ENCODE measurements at places on chromosomes 3 and 15. TPM values are rescaled to one million over a fixed set of nuclear protein-coding genes. Genes with fewer than 3 reads are reported as not detected.
A peak's percentile ranks its signal among the peaks of the same experiment; 100 is the strongest.

GRCh38 chr3:133274477-133274876 is 125.4 kb upstream of the BFSP2 start:
- no peak for DNase-seq
- no peaks in the 10 kb centered on the region for H3K36me3 ChIP-seq
- H3K4me1 ChIP-seq: no peaks in the 10 kb centered on the region
- no peaks in the 10 kb centered on the region for H3K27me3 ChIP-seq
- no peak overlapping the region for H3K27ac ChIP-seq
- H3K4me3 ChIP-seq: no peak overlapping the region

DNA sequence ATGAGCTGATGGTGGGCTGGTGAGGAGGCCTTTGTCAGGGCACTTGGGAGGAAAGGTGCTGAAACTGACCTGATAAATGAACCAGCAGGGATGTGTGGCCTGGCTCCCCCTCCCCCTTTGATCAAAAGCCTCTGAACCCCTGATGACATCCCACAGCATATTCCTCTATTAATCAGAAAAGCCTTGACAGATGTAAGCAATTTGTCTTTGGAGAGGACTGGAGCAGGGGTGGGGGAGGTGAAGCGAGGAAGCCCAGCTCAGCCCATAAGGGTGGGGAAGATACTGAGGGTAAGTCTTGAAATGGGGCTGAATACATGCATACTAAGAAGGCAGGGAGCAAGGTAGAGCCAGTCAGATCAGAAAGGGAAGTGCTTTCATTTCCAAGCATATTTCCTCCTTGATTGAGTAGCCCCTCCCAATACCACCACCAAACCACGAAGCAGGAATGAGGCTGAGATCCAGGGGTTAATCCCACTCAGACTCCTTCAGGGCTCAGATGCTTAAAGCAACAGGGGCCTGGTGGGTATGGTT is 34.7 kb upstream of the MRPS22 start:
- no peak overlapping the region for H3K27ac ChIP-seq
- H3K4me1 ChIP-seq: peaks cover 18% of the 10 kb centered on the region
- no peak for DNase-seq
- no peaks in the 10 kb centered on the region for H3K36me3 ChIP-seq
- no peaks in the 10 kb centered on the region for H3K27me3 ChIP-seq

- no peak within 1 kb of the TSS for H3K27ac ChIP-seq
- DNase-seq: no peak
- H3K4me1 ChIP-seq: no peaks in the 10 kb centered on the region
- H3K36me3 ChIP-seq: no peaks in the 10 kb centered on the region
These were observed at the start of gene AGBL1 for GRCh38 chr15:86079508-86080266. Gene AGBL1 (plus strand): TSS chr15:86079871.

- H3K4me1 ChIP-seq: no peaks in the 10 kb centered on the region
- no peak for DNase-seq
- H3K27me3 ChIP-seq: no peaks in the 10 kb centered on the region
These were observed 286.1 kb upstream of the CTNNB1 start for GRCh38 chr3:40913192-40913591.

DNA sequence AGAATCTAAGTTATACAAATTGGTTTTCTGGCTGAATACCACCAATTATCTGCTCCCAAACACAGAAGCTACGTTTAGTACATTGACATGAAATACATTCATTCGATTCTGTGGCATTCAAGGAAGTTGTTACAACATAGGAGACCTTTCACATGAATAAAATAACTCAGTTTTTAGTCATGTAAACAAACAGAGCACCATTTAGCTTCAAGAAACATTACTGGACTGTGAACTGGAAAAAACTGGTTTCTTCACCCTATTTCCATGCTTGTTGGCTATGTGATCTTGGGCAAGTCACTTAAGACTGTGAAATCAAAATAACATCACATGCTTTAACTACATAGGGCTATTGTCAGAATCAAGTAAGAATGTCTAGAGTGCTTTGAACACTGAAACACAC is 46.2 kb downstream of the NRG4 start:
- H3K36me3 ChIP-seq: no peaks in the 10 kb centered on the region
- H3K27ac ChIP-seq: no peak overlapping the region
- no peaks in the 10 kb centered on the region for H3K4me1 ChIP-seq

DNA sequence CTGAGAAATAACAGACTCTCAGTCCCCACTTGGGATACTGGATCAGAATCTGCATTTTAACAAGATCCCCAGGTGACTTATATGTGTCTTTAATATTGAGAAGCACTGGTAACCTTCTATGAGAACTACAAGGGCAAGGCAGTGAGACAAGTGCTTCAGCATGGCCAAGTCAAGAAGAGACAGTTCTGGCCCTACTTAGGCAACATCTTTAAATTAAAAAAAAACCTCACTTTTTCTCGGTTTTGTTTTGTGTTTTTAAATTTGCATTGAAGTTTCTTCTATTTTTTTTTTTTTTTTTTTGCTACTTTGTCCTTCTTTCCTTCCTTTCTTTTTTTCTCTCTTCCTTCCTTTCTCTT is 42.5 kb upstream of the SPTSSB start:
- H3K36me3 ChIP-seq: no peaks in the 10 kb centered on the region
- no peak overlapping the region for H3K4me3 ChIP-seq
- DNase-seq: no peak
- H3K27ac ChIP-seq: no peak overlapping the region
- peaks cover 10% of the 10 kb centered on the region for H3K4me1 ChIP-seq

- H3K36me3 ChIP-seq: no peaks in the 10 kb centered on the region
- H3K4me3 ChIP-seq: no peak overlapping the region
- no peaks in the 10 kb centered on the region for H3K4me1 ChIP-seq
- H3K27ac ChIP-seq: no peak overlapping the region
- H3K27me3 ChIP-seq: no peaks in the 10 kb centered on the region
- no peak for DNase-seq
These were observed 27.0 kb upstream of the DENND4A start for GRCh38 chr15:65818927-65819562.

- peaks cover 51% of the 10 kb centered on the region for H3K4me1 ChIP-seq
- H3K27me3 ChIP-seq: no peaks in the 10 kb centered on the region
- DNase-seq: peak; percentile 71
- no peak overlapping the region for H3K4me3 ChIP-seq
- H3K27ac ChIP-seq: peak overlapping the region; percentile 100
These were observed 236.8 kb downstream of the OPA1 start for GRCh38 chr3:193829781-193830180.

GRCh38 chr15:68979816-68980215 is 34.7 kb upstream of the NOX5 start:
- H3K4me1 ChIP-seq: no peaks in the 10 kb centered on the region
- H3K27ac ChIP-seq: no peak overlapping the region
- H3K27me3 ChIP-seq: no peaks in the 10 kb centered on the region
- no peak for DNase-seq
- H3K4me3 ChIP-seq: no peak overlapping the region

GRCh38 chr3:72912532-72912931 is 24.7 kb downstream of the GXYLT2 start:
- no peak overlapping the region for H3K27ac ChIP-seq
- H3K27me3 ChIP-seq: no peaks in the 10 kb centered on the region
- no peak overlapping the region for H3K4me3 ChIP-seq
- no peaks in the 10 kb centered on the region for H3K4me1 ChIP-seq

- DNase-seq: no peak
- peak overlapping the region; percentile 97 for H3K27ac ChIP-seq
- H3K4me3 ChIP-seq: peak overlapping the region; percentile 65
- no peaks in the 10 kb centered on the region for H3K36me3 ChIP-seq
- H3K4me1 ChIP-seq: peaks cover 11% of the 10 kb centered on the region
These were observed 16.0 kb upstream of the CCNL1 start for GRCh38 chr3:157175691-157176507.

- H3K27ac ChIP-seq: peak overlapping the region; percentile 64
- H3K27me3 ChIP-seq: no peaks in the 10 kb centered on the region
- H3K4me1 ChIP-seq: peaks cover 43% of the 10 kb centered on the region
- peaks cover 1% of the 10 kb centered on the region for H3K36me3 ChIP-seq
- H3K4me3 ChIP-seq: no peak overlapping the region
These were observed 37.8 kb downstream of the BOC start for GRCh38 chr3:113249111-113249510.

DNA sequence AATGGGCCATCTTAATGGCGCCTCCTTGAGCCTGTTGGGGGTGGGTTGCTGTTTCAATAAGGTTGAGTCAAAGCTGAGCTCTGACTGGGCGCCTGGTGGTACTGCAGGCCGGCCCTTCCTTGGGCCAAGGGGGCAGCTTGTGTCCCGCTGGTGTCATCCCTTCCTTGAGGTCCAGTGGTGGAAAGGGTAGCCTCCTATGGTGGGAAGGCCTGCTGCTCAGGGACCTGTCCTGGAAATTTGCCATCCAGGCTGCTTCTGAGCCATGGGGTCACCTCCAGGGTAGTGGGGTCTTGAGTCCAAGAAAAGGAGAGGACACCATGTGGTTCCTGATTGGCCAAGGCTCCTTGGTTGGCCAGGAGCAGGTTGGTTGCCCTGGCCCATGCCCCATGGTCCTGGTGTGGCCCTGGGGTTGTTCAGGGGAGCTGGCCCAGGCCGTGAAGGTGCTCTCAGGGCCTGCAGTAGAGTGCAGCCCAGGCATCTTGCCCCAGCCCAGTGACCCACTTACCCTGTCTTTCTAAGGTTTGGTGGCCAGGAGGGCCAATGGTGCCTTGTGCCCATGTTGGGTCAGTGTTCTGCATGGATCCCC is 188.7 kb downstream of the UBE3A start:
- H3K4me3 ChIP-seq: no peak overlapping the region
- no peak for DNase-seq
- H3K27ac ChIP-seq: no peak overlapping the region
- no peaks in the 10 kb centered on the region for H3K27me3 ChIP-seq
- H3K4me1 ChIP-seq: no peaks in the 10 kb centered on the region
- no peaks in the 10 kb centered on the region for H3K36me3 ChIP-seq

- peaks cover 5% of the 10 kb centered on the region for H3K4me1 ChIP-seq
- H3K27ac ChIP-seq: no peak overlapping the region
These were observed 64.2 kb downstream of the ST3GAL6 start for GRCh38 chr3:98827221-98827920.

- H3K27ac ChIP-seq: peak overlapping the region; percentile 80
- no peak for DNase-seq
- H3K4me1 ChIP-seq: peaks cover 29% of the 10 kb centered on the region
- H3K4me3 ChIP-seq: peak overlapping the region; percentile 91
- H3K27me3 ChIP-seq: no peaks in the 10 kb centered on the region
These were observed 1.3 kb downstream of the AP2M1 start for GRCh38 chr3:184175981-184176376.

DNA sequence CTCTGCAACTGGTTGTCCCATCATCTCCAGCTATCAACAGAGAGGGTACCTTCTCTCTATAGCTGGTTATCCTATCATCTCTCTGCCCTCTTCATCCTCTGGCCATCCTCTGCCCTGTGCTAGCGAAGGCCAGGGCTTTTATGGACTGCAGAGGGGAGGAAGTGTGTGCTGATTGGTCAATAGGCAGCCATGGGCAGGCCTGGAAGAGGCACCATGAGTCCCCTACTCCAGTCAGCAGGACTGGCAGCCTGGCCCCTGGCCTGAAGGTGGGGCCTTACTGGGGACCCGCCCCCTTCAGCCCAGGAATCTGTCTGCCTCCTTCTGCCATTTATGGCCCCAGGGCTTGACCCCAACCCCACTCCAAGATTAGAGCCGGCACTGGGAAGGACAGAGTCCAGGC is 10.4 kb upstream of the TRIM59 start:
- H3K27ac ChIP-seq: no peak overlapping the region
- H3K36me3 ChIP-seq: no peaks in the 10 kb centered on the region
- no peaks in the 10 kb centered on the region for H3K4me1 ChIP-seq
- H3K4me3 ChIP-seq: no peak overlapping the region

- no peak overlapping the region for H3K4me3 ChIP-seq
- no peak overlapping the region for H3K27ac ChIP-seq
- no peaks in the 10 kb centered on the region for H3K36me3 ChIP-seq
- H3K27me3 ChIP-seq: no peaks in the 10 kb centered on the region
These were observed 10.0 kb downstream of the ANKDD1A start for GRCh38 chr15:64921711-64922110.

- no peak overlapping the region for H3K4me3 ChIP-seq
- DNase-seq: no peak
- no peaks in the 10 kb centered on the region for H3K36me3 ChIP-seq
These were observed 271.9 kb downstream of the FEZF2 start for GRCh38 chr3:62101488-62101887.

GRCh38 chr15:60399931-60400330 is 2.1 kb upstream of the ANXA2 start:
- H3K27ac ChIP-seq: peak overlapping the region; percentile 98
- H3K4me1 ChIP-seq: peaks cover 43% of the 10 kb centered on the region
- H3K36me3 ChIP-seq: peaks cover 16% of the 10 kb centered on the region
- DNase-seq: no peak
- no peaks in the 10 kb centered on the region for H3K27me3 ChIP-seq

ADAM10 gene
- polyA plus RNA-seq: 127 TPM

GCSAM gene
- polyA plus RNA-seq: 2.9 TPM

GLCE gene
- polyA plus RNA-seq: 13.0 TPM

MCTP2 gene
- polyA plus RNA-seq: 21.2 TPM
